ENCODE measurements at places on chromosomes 11 and 22.

- DNase-seq: peak; percentile 89
These were observed 17.0 kb upstream of the KCTD14 start for GRCh38 chr11:78039919-78040671.

DNA sequence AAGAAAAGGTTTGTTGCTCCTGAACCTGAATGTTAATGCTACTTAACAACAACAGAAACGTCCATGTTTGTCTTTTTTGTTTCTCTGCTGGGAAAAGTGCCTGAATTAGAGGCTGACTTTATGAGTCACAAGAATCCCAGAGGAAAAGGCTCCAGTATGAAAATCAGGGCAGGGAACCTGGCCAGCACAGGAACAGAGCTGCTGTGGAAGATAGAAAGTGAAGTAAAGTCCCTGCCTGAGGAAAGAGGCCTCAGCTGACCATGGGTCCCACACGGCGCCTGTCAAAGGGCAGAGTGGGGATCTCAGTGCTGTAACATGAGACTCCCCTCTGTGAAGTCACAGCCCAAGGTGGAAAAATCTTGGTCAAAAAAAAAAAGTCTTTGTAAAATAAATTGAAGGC is 632.3 kb upstream of the CCDC90B start:
- no peak for DNase-seq

DNA sequence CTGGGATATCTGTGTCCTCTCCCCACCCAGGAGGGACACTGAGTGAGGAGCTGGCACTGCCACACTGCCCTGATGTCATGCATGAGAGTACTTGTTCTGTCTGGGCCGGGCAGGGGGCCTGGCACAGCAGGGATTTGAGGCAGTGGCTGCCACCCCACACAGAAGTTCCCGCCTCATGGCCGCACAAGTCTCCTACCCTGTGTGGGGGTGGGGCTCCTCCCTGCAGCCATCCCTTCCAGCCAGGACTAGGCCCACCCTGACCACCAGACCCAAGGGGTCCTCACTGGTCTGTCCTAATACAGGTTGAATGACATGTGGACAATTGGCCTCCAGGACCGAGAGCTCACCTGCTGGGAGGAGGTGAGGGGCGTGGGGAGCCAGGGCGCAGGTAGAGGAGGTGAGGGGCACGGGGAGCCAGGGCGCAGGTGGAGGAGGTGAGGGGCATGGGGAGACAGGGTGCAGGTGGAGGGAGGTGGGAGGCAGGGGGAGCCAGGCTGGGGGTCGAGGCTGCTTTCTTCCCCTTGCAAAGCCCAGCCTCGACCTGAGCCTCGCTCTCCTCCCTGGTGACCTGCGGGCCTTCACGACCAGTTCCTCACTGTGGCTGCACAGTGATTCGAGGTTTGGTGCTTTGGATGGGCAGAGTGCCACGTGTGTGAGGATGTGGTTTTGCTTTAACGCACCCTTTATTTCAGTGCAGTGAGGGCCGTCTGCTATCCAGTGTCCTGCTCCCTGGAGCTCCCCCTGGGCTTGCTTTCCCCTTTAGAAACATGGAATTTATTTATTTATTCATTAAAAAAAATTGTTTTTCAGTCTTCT is 7.4 kb downstream of the LZTR1 start:
- DNase-seq: no peak

GRCh38 chr11:111585371-111585770 is 16.9 kb upstream of the SIK2 start:
- no peak for DNase-seq

- DNase-seq: no peak
These were observed 161.4 kb downstream of the BRD1 start for GRCh38 chr22:49666146-49666809.

DNA sequence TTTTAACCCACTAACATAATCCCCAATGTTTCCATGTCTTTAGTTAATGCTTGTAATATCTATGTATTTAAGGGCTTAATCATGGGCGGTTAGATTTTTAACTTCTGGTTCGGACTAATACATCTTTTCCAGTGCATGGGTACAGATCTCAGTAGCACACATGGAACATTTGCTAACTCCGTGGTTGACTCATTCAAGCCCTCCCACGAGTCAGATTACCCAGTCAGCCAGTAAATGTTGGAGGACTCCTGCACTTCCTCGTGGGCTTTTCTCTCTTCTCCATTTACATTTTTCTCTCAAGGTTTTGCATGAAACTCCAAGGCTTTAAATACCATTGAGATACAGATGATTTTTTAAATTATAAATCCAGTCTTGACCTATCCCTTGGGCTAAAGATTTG is 313.9 kb downstream of the ST3GAL4 start:
- DNase-seq: no peak

GRCh38 chr11:63951779-63952536 is 13.2 kb downstream of the NAA40 start:
- DNase-seq: no peak

DNA sequence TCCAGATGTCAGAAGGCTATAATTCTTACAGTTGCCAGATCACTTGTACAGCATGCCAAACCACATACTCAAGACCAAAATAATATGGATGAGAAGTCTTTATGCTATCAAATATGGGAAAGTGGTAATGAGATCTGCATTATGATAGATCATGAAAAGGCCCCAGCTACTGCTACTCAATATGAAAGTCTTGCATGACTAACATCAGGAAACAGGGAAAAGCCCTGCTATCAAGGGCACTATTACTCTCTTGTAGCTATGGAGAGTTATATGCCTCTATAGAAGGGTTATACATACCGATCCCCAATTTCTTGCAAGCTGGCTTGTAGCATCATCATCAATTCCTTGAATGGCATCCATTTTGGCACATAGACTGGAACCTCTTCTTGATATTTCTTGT is 30.2 kb upstream of the TMPRSS5 start:
- DNase-seq: no peak

DNA sequence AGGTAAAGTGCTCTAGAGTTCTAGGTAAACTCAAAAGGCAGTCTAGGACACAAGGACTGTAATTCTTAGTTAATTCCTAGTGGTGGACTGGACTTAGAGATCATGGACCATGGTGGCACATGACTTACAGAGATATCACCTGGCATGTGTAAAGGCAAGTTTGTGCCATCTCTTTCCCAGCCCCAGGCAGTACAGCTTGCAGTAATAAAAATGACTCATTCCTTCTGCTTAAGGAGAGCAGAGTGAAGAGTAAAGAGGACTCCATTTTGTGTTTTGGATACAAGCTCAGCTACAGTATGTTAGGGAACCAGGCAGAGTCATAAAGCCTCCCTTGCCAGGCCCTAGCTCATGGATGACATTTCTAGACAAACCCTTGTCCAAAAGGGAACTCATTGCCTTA is 629.9 kb downstream of the JRKL start:
- no peak for DNase-seq

- peak; percentile 80 for DNase-seq
These were observed 557 bp downstream of the GTPBP1 start for GRCh38 chr22:38706101-38706900.

- DNase-seq: no peak
These were observed 22.5 kb downstream of the CAVIN3 start for GRCh38 chr11:6297831-6298230.

DNA sequence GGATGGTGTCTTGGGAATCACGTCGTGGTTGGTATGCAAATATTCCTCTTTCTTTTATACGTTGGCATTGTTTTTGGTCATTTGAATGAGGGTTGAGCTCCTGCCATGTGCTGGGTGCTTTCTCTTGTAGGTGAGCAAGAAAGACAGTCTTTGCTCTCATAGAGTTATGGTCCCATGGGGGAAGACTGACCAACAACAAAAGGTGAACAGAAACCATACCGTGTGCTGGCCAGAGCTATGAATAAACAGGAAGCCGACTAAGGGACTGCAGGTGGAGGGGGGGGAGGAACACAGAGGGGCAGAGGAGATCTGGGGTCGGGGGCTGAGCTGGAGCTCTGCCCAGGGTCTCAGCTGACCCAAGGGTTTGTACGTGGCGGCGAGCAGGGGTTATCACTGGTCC is 245.3 kb downstream of the CTTN start:
- no peak for DNase-seq

DNA sequence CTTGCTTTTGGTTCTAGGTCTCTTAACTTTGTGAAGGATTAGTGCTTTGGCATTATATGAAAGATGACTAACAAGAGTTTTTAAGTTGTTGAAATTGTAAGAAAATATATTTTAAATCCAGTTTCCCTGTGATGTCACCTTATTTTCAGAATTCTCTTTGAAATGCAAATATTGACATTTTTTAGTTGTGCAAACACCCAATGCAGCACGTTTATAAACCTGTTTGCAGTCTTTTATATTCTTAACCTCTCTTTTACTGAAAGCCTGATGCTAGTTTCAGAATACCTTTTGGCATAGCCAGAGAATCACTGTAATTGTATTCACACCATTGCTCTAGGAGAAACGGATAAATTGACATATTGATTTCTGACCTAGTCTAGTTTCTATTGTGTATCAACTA is 42.8 kb upstream of the SLC37A2 start:
- no peak for DNase-seq

DNA sequence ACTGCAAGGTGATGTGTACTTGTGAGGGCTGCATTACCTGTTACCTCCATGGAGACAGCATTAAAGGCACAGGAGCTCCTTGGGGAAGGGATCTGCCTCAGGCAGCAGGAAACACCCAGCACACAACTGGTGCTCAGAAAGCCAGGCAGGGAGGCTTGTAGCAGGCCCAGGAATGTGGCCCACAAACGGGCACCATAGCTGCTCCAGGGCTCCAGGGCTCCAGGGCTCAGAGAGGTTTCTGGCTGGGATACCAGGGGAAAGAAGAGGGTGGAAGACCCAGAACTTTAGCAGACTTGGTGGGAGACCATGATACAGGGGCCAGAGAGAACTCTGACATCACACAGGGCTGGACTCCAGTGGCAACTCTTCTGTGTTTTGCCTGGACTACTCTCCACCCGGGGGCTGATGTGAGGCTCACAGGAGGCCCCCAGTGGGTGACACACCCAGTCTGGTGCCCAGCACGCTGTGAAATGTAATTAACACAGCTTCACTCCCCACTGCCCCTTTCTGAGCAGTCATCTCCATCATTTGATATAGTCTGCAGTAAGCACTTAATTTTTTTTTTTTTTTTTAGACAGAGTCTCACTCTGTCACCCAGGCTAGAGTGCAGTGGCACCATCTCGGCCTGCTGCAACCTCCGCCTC is 14.7 kb upstream of the SULT4A1 start:
- DNase-seq: no peak

DNA sequence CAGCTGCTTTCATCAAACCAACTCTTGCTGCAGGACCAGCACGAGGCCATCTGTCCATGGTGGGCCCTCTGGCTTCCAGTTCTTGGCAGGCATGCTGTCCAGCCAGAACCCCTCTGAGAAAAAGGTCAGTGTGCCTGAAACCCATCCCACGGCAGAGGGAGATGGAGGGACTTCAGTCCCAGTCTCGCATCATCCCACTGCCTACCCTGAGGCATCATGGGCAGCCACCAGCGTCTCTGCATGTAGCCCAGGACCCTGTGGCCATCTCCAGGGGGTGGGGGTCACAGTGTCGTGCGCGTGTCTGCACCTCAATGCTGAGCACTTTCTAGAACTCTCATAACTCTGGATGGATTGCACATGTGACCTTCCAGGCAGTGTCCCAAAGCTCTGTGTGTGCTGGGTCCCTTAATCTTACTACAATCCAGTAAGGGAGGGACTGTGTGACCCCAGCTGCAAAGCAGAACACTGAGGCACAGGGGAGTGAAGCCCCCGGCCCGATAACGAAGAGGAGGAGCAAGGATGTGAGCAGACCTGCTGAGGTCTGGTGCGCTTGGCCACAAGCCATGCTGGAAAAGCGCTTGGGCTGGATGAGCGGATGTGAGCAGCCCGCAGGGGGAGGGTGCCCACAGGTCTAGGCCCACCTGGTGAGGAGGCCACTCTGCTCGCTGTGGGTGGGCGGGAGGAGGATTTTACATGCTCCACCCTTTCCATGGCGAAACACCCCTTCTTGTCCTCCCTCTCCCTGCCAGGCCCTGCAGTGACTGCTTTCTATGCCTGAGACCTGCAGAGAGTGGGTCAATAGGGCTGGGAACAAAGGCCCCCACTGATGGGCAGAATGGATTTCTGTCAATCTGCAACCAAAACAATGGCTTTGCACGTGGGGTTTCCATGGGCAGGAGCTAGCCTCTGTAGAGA is 1401.0 kb downstream of the BRD1 start:
- no peak for DNase-seq

DNA sequence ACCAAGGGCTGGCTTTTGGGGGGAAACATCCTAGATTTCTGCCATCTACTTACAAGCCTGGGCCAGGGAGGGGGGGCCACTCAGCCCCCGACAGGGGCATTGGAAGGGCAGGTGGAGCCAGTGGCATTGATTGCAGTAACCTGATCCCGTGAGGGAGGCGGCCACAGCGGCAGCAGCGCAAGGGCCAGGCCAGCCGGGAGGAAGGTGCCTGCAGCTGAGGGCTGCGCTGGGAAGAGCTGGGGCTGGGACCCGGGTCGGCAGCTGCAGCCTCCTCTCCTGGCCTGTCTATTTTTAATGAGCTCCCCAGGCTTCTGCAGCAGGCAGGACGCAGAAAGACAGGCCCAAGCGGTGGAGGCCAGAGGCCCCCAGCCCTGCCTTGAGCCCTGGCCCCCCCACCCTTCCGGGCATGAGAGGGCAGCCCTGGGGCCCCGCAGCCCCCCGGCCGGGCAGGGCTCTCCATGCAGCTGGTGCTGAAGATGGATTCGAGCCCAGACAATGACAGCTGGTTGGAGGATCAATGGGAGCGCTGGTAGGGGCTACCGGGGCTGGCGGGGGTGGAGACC is 10.6 kb downstream of the FREY1 start:
- peak; percentile 58 for DNase-seq

GRCh38 chr22:35274154-35274871 is 17.0 kb downstream of the HMGXB4 start:
- no peak for DNase-seq

DNA sequence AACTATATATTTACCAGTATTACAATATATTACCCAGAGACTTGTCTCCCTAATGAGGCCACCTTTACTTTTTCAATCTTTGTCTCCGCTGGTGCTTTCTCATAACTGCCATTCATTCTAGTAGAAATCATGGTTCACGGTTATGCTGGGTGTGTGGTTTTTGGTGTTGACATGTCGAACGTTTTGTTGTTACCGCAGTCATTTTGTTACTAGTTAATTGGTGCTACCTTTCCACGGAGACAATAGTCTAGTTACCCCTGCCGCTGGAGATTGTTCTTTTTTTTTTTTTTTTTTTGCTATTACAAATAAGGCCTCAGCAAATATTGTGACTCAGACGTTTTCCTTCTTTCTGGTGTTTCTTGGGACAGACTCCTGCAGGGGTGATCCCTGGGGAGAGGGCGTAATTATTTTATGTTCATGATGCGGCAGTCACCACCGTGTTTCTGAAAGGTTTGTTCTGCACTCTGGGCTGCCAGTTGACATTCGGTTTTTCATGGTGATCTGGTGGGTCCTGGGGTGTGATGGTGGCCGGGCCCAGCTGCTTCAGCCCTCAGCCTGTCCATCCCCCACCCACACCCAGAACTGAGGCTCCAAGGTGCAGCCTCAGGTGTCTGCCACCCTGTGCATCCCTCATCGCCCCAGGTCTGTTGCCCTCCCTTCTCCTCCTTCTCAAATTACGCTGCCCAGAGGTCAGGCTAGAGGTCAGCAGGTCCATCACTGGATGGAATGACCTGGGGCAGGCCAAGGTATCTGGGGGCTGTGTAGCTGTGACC is 28.6 kb downstream of the LRP5 start:
- no peak for DNase-seq

All from pancreas (tissue), 10 donors.